ENCODE measurements at places on chromosomes 16 and 17.

DNA sequence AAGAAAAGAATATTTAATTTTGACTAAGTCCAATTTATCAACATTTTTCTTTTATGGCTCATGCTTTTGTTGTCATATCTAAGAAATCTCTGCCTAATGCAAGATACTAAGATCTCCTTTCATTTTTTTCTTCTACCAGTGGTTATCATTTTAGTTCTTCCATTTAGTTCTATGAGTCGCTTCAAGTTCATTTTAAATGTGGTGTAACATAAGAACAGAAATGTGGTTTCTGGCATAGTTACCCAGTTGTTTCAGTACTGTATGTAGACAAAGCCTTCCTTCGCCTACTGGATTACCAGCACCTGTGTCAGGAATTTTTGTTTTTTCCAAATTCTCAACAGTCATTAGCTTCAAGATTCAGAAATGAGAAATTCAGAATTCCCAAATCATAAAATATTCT lies 175.7 kb downstream of the PARN start:
- no peak for DNase-seq

DNA sequence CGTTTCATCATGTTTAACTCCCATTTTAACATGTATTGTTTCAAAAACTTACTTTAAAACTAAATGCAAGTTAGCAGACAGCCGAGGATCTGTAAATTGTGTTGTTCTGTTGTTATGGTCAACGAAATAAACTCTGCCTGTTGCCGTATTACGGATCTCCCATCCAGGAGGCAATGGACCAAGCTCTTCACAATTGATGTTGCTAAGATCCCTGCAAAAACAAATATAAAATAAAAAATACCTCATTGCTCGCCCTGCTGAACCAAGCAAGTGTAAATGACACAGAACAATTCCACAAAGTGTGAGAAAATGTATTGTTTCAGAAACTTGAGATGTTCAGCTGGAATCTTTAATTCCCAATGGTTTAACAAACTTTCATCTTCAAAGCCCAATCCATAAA lies 65.0 kb downstream of the CEP95 start:
- DNase-seq: peak; percentile 71

DNA sequence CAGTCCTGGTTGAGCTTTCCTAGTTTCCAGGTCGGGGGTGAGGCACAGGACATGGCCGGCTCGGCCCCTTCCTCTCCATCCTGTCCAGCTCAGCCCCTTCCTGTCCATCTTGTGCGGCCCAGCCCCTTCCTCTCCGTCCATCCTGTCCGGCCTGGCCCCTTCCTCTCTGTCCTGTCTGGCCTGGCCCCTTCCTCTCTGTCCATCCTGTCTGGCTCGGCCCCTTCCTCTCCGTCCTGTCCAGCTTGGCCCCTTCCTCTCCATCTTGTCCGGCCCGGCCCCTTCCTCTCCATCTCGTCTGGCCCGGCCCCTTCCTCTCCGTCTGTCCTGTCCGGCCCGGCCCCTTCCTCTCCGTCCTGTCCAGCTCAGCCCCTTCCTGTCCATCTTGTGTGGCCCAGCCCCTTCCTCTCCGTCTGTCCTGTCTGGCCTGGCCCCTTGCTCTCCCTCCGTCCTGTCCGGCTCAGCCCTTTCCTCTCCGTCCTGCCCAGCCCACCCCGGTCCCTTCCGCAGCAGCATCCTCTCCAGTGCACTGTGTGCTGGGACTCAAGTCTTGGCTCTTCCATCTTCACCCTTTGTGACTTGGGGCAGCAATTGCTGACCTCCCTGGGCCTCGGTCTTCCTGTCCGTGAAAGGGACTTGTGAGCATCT lies 5.5 kb upstream of the ZNF750 start:
- peak; percentile 72 for DNase-seq

DNA sequence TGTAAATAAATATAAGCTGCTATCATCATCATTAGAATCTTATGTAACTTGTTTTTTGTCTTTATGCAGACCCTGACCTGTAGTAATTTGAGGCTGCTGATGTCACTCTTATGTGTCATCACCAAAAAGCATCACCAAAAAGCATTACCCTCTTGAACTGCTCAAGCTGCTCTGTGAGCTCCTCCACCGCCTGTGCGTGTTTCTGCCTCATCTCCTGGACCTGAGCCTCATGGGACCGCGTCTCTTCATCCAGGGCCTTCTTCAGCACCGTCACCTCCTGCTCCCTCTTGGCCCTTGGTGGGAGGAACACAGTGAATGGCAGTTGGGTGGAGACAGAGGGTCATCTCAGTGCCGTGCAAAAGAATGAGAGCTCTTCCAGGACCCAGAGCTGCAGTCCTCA lies 82.4 kb downstream of the NDE1 start:
- DNase-seq: no peak

GRCh38 chr16:21227866-21228265 lies 5.6 kb upstream of the ANKS4B start:
- no peak for DNase-seq

DNA sequence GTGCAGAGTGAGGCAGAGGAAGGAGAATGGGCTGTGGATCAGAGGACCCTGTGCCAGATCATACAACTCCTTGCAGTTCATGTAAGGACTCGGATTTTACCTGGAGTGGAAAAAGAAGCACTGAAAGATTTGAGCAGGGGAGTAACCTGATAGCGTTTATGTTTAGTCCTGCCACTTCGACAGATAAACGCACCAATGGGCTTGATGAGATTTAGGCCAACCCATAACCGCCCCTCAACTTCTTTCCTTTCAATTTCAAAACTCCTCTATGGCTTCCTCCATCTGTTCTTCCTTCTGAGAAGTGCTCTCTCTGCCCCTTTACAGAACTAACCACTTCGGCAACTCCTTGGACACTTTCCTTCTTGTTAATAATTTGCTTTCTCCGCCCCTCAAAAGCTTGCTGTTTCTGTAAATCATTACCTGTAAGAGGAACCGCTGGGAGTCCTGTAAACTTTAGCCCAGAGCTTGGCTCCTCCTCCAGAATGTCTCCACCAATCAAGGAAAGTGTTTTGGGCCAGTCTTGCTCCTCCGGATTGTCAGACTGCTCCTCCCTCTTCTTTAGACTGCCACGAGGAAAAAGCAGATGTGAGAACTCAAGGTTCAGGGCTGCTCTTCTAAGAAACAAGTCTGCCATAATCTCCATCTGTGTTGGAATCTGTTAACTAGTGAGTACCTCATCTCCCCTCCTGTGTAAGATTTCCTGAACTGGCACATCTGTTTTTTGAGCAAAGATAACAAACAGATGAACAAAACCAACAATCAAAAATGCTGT lies at the start of gene ACSM3:
Gene ACSM3 (plus strand): TSS at position 554 of the 772 bp plus-strand sequence. CDS start 6,021 bp downstream, outside the sequence.
- peak; percentile 70 for DNase-seq

DNA sequence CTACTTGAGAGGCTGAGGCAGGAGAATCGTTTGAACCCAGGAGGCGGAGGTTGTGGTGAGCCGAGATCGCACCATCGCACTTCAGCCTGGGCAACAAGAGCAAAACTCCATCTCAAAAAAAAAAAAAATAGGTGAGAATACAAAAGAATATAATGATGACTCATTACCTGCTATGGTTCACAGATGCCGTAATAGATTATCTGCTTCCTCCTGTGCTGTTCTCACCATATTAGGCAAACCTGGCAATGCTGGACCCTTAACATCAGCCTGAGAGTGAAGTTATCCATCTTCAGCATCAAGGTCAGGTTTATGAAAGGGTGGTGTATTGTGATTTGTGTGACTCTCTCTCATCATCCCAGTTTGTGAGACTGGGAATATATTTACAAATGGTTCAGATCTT lies 271.3 kb upstream of the CPHXL start:
- DNase-seq: no peak

- DNase-seq: peak; percentile 89
Measured at GRCh38 chr17:77802811-77803220, 155.7 kb upstream of the TNRC6C start.

- no peak for DNase-seq
Measured at GRCh38 chr17:78124836-78125137, 3.8 kb downstream of the TMC6 start.
